Tongue (tissue), 3 donors: ENCODE measurements at places on chromosomes 16 and 17. TPM values are rescaled to one million over a fixed set of nuclear protein-coding genes. Genes with fewer than 3 reads are reported as not detected.
A peak's percentile ranks its signal among the peaks of the same experiment; 100 is the strongest.

DNA sequence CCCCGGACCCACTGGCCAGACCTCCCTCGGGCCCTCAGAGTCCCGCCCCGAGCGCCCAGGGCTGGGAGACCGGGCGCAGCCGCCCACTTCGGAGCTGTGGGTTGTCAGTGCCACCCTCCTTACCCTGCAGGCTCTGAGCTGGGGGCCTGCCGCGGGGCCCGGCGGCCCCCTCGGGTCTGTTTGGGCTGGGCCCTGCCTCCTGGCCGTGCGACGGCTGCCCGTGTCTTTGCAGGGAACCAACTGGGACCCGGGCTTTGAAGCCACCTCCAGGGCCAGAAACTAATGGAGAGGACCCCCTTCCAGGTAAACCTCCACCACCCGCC, 443 bp downstream of the TEDC2 start:
- DNase-seq = no peak

- no peak for DNase-seq
Observed at GRCh38 chr17:64687961-64688360, 25.9 kb upstream of the SMURF2 start.

PRSS36 gene
- total RNA-seq = not detected

DNA sequence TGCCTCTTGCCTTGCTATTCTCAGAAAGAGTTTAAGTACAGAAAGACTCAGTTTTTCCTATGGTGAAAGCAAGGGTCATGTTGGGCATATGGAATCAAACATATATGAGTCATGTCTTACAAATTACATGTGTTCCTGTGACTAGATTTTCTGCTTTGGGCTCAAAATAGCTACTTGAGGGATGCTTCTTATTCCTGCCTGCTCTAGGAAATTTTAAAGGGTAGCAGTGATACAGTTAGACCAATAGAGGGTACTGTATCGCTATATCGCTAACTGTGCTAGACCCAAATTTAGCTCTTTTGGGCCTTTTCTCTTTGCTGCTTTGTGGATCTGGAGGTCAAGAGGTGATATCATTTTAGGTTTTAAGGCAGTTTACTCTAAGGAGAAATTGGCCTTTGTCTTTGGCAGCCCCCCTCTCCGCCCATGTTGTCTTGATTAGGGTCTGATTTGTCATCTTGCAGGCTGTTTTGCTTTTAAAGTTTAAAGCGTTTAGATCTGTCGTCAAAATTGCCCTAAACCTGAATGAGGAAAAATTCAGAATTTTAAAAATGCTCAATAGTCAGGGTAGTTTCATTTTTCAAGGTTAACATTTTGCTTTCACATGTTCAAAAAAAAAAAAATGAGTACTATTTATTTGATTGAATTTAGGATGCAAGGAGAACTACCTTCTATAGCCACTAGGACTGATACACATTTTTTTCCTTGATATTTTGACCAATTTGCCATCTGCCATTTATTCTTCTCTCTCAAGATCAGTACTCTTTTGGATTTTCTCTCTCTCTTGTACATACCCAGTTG, 8.8 kb downstream of the NFATC3 start:
- DNase-seq = no peak

PROCA1 gene
- total RNA-seq = 0.21 TPM

DNA sequence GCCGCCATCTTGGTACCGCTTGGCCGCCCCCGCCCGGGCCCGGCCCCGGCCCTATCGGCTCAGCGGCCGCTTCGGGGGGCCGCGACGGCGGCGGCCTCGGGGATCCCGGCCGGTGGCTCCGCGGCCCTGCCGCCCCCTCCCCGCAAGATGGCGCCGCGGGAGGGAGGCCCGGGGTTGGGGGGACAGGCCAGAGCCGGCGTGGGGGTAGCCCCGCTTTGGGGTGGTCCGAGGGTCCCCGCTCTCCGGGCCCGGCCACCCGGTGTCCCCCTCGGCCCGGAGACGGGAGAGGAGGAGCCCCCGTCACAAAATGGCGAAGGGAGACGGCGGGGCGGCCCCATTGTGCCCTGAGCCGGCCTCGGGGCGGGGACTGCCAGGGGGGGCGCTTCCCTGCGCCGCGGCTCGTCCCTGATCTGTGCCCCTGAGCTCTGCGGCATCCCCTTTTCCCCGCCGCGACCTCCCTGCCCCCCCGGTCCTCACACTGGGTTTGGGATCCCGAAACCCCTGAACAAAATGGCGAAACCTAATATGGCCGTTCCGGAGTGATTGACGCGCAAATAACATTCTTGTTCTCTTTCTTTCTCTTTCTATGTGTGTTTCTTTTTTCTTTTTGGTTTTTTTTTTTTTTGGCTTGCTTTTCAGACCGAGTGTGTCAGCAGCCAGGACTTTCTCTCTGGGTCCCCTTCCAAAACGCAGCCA, 986 bp downstream of the HAPSTR1 start:
- DNase-seq = peak; percentile 64

DNA sequence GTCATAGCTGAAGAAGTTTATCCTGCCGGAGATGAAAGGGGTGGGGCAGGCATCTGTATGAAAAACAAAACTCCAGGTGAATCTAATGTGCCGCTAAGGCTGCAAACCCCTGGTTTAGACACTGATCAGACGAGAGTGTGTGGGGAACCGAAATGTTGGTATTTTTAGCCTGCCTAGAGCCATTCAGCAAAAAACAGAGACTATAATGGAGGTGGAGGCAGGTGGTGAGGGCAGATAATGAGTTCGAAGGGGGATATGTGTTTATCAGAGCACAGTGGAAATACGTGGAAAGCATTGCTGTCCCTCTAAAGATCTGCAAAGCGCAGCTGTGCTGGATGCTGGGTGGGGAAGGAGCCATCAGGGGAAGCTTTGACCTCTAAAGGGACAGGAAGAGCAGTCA, 127.5 kb upstream of the WSCD1 start:
- DNase-seq = no peak

DNA sequence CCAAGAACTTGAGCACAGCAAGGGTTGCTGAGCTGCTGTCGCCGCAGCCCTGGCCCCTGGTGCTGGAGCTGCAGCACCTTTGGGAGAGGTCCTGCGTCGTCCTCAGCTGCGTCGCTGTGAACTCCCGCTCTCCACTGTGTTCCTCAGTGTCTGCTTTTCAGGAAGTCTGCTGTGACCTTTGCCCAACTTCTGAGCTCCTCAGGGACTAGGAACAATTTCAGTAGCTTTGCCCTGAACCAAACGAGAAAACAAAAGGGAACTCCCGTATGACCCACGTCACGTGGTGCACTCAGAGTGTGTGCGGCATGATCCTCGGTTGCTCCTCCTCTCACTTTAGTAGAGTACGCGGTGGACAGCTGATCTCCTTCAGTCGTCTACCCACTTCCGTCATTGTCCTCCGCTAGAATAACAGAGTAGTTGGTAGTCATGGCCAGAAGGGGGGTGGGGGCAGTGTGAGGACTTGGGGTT, 44.2 kb downstream of the WDR45B start:
- DNase-seq = peak; percentile 82

- peak; percentile 39 for DNase-seq
Observed at GRCh38 chr17:75601057-75601987, 13.7 kb downstream of the MYO15B start.

GRCh38 chr16:73945631-73946030, 351.0 kb upstream of the PSMD7 start:
- DNase-seq = no peak

GRCh38 chr17:73067075-73067474, 25.4 kb downstream of the SLC39A11 start:
- DNase-seq = no peak

TBC1D28 gene
- not detected for total RNA-seq

DNA sequence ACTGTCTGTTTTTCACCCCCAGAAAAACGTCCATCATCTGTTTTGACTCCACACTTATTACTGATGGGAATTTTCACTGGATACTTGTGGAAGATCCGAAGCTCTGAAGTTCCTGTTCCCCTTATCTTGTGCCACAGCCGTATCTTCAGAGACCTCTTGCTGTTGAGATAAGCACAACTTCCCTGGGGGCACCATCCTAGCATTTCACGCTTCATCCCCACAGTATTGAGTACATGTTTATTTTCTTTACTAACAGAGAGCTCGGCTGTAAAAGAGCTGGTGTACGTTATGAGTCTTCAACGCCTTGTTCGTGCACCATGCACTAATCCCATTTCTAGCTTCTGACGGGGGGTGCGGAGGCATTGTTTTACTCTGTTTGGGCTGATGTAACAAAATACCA, 813.6 kb upstream of the EEF2KMT start:
- no peak for DNase-seq

DNA sequence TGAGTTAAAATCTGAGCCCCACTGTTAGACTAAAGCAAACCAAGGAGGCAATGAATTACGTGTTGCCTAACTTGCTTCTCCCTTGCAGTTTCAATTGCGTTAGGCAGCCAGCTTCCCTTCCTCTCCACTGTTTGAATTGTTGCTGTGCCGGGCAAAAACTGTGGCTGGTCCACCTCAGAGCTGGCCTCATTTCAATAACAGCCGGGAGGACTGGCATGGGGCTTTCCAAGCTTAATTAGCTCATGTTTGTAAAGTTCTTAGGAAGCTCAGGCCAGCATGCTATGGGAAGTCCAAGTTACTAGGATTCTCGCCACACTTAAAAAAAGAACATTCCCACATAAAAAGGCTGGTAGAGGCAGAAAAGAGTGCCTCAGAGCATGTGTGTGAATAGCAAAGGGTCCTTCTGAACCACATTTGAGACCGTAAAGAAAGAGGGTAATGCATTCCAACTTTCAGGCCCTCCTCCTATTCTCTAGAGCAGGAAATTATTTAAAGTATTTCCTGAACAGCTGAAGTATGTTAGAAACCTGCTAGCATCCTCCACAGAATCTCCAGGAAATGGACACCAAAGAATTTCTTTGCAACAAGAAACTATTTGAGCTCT, 79.0 kb upstream of the SMURF2 start:
- peak; percentile 80 for DNase-seq

ADAMTS18 gene
- 9.2 TPM for total RNA-seq

GRCh38 chr17:55859301-55859795, 108.5 kb downstream of the PCTP start:
- peak; percentile 23 for DNase-seq

VASN gene
- total RNA-seq = 16.8 TPM

SLC35G6 gene
- not detected for total RNA-seq
